ENCODE measurements at places on chromosomes 7 and 10. TPM values are rescaled to one million over a fixed set of nuclear protein-coding genes. Genes with fewer than 3 reads are reported as not detected.

GRCh38 chr7:137245890-137246289 is 97.6 kb downstream of the PTN start:
- DNase-seq, result no peak

GRCh38 chr7:24959735-24960485 is 20.1 kb downstream of the OSBPL3 start:
- no peak for DNase-seq

DNA sequence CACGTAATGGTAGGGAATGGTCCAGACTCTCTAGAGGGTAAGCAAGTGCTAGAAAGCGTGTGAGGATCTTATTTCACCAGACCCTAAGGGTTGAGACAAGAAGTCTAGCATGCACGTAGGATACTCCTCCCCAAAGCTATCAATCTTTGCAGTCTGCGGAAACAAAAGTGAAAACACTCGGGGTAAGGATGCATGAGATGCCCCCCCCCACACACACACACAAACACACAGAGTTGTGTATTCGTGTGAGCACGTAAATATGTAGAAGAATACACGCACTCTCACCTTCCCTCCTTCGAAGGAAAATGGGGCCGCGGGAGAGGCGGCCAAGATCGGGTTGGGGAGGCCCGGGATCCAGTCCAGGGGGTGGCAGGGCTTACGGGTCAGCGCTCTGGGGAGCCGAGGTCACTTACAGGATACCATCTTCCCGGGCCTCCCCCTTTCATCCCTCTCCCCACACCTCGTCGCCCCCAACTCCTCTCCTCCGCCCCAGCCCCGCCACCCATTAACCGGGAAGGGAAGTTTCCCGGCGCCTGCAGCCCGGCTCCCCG is 455 bp downstream of the CUL2 start:
- peak; percentile 42 for DNase-seq

DNA sequence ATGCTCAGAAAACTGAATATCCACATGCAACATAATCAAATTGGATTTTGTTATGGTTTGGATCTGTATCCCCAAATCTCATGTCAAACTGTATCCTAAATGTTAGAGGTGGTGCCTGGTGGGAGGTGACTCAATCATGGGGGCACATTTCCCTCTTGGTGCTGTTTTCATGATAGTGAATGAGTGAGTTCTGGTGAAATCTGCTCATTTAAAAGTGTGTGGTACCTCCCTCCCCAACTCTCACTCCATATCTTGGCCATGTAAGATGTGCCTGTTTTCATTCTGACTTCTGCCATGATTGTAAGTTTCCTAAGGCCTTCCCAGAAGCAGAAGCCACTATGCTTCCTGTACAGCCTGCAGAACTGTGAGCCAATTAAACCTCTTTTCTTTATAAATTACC is 239.6 kb upstream of the KLF14 start:
- DNase-seq, result no peak

DNA sequence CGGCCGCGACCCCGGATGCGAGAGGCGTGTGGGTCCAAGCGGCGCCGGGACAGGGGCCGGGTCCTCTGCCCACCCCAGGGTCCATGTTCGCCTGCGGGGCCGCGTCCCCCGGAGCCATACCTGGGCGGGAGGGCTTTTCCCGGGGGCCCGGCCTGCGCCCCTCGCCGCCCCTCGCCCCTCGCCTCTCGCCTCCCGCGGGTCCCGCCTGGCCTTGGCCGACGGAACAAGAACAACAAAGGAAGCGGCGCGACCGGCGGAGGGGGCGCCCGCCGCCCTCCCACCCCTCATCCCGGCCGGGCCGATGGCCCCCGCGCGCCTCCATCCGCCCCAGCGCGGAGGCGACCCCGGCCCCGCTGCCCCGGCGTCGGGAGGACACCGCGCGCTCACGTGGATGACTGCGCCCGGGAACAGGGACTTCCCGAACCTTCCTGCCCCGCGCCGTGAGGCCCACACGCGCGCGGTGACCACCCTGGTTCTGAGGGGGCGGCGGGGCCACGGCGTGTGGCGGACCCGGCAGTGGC is 348.2 kb downstream of the DNAJB6 start:
- no peak for DNase-seq

GRCh38 chr10:2005546-2005945 is 268.2 kb upstream of the ADARB2 start:
- DNase-seq, result no peak

Gene SLIT1
- total RNA-seq, result 0.72 TPM

Gene NKX1-2
- not detected for total RNA-seq
